Natural killer cell (primary cell): ENCODE measurements at places on chromosomes 6 and 20. TPM values are rescaled to one million over a fixed set of nuclear protein-coding genes. Genes with fewer than 3 reads are reported as not detected.

Gene SLC17A1
- 0.27 TPM for total RNA-seq

Gene GPR6
- total RNA-seq: not detected

Gene MAP1LC3A
- total RNA-seq: 12.7 TPM

DNA sequence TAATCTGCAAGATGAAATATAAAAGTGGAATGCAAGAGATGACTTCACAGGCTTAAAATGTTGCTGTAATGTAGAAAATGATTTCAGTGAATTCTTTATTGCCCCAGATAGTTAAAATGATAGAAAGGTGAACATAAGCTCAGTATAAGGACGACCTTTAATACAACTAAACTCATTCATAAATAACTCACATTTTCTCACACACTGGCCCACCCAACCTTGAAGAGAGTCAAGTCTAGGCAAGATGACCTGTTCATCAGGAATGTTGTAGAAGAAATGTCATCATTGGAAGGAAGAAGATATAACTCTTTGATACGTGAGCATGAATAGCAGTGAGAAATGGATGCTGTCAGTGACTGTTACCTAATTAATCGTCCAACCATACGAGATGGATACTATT, 111.1 kb upstream of the SASH1 start:
- DNase-seq: no peak

DNA sequence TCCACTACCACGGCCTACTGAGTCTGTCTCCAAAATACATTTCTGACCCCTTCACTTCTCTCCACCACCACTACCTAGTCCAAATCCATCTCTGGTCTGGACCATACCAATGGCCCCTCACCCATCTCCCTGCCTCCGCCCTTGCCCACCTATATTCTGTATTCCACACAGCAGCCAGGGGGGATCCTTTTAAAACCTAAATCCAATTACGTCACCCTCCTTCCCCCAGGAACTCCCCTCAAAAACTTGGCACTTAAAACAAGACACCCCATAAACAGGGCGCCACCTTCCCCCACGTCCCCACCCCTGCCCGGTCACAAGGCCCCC, 680 bp downstream of the PDRG1 start:
- DNase-seq: no peak

GRCh38 chr20:43102394-43102793, 87.3 kb downstream of the PTPRT start:
- no peak for DNase-seq

DNA sequence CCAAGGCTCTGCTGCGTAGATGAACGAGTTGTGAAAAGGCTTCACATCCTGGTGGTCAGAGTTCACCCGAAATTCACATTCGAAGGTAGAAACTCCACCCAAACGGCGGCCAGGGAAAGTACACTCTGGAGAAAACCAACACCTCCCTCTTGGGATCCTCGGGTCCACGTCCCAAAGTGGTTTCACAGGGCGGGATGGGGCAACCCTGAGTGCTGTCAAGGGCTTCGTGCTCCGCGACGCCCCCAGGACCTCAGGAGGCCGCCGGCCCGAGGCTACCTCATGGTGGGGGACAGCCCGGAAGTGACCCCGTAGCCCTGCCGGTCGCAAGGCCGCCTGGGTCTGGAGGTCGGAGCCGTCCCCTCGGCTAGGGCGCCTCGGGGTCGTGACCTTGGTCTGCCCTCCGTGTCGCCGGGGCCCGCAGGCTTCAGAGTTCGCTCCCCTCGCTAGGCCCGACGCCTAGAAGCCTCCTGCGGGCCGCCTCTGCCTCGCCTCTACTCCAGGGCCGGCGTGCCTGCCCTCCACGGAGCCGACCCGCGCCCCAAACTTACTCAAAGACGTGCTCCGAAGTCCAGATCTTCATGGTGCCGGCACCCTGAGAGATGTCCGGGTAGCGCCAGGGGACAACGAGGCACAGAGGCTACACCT, at the start of gene PRELID3B:
Gene PRELID3B, minus strand, starts transcription at position 636 of the 645 bp plus-strand sequence. Its CDS starts 56 bp downstream, at position 580.
- peak; percentile 56 for DNase-seq

DNA sequence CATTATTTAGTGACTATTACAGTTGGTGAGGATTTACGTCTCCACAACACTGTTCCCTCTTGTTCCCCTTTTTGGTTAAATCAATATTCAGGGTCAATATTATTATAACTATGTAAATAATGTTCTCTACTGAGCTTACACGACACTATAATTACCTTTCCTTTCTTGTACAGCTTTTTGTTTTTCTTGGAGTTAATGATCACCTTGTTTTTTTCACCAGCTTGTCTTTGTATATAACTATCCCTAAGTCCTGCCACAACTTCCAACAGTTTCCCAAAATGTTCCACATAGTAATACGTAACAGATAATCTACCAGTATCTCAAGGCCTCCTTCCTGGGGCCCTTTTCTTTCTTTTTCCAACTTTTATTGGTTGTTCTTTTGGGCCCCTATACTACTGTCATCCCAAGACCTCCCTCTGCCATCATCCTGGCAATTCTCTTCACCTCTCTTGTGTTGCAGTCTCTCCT, 142.0 kb upstream of the SOX4 start:
- no peak for DNase-seq
